Stimulated activated CD4-positive, alpha-beta T cell treated with anti-CD3 and anti-CD28 coated beads, Interleukin-4, amount 100 ng/mL, for 4 hours (primary cell): ENCODE measurements at places on chromosomes 4 and X.

GRCh38 chr4:27066591-27066990, 205.9 kb downstream of the STIM2 start:
- no peak for DNase-seq

- DNase-seq = no peak
These were observed 80.8 kb downstream of the ANKRD50 start for GRCh38 chr4:124631760-124632159.

DNA sequence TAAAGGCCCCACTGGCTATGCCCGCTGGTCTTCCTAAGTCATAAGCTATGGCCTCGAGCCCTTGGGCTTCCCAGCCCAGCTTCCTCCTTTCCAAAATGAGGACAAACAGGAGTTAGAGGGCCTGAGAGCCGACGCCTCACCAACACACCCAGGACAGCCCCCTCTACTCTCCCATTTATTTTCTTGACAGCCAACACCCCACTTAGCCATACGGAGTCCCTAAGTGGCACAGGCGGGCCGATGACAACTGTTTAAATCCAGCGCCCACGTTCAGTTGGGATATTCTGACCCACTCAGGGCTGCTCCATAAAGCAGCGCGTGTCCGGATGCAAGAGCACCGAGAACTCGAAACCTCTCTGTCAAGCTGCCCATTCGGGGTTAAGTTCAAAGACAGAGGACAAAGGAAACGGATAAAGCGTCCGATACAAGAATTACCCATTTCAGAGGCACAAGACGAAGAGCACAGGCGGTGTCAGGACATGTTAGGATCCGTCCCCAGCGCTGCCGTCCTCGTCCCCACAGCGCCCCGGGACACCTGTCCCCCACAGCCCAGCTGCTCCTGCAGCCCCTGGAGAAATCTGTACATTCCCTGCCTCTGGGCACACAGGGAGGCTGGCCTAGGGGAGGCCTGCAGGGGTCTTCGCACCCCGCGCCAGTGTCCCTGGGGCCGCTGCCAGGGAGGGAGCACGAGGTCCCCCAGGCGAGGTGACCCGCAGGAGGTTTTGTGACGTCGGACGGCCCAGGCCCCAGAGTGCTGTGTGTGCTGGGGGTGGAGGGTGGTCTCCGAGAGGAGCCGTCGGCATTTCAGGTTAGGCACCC, 1.2 kb downstream of the PRKX start:
- DNase-seq = no peak

DNA sequence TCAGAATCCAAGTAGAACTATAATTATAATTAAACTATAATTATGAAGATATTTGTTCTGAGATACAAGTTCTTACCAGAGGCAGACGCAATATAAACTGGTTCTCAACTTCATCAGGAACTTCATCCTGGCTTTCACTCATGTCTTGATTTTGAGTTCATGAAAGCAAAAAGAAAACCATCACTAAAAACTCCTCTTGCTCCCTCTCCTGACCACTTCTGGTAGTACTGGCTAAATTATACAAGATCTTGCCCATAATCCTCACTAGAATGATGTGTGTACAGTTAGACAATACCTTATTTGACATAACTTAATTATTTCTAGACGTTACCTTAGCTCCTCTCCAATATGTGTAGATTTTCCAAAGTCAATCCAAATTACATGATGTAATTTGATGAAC, 3.7 kb downstream of the TAF7L start:
- no peak for DNase-seq

- no peak for DNase-seq
These were observed 2.6 kb downstream of the TMEM35A start for GRCh38 chrX:101081231-101081630.

- DNase-seq = no peak
These were observed 6.8 kb upstream of the ANOS1 start for GRCh38 chrX:8738588-8739189.

DNA sequence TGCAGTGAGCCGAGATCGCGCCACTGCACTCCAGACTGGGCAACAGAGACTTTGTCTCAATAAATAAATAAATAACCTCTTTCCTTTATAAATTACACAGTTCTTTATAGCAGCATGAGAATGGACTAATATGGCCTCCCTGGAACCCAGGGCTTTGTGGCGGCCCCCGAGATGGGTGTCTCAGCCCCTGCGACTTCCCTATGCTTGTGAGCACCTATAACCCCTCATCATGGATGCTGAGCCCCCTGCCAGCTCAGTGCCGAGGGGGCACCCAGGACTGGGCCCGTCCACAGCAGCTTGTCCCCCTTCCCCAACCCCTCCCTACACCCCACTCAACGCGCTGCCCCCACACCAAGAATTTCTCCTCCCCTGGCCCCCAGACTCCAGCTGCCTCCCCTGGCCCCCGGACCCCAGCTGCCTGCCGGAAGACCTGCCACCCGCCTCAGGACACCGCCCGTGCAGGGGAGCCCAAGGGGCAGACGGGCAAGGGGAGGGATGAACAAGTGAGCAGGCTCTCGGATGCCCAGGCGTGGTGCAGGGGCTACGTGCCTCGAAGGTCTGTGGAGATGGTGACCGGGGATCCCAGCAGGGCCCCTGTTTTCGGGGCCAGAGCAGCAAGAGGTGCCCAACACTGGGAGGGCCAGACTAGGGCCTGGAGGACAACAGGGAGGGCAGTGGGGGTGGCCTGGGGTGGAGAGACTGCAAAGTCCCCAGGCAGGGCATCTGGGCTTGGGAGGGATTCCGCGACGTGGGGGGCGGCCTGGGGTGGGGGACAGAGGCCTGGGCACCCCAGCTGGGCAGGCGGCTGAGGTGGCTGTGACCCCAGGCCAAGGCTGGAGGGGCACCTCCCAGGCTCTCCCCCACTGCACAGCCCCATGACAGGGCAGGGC, 74.0 kb downstream of the FAM53A start:
- no peak for DNase-seq

DNA sequence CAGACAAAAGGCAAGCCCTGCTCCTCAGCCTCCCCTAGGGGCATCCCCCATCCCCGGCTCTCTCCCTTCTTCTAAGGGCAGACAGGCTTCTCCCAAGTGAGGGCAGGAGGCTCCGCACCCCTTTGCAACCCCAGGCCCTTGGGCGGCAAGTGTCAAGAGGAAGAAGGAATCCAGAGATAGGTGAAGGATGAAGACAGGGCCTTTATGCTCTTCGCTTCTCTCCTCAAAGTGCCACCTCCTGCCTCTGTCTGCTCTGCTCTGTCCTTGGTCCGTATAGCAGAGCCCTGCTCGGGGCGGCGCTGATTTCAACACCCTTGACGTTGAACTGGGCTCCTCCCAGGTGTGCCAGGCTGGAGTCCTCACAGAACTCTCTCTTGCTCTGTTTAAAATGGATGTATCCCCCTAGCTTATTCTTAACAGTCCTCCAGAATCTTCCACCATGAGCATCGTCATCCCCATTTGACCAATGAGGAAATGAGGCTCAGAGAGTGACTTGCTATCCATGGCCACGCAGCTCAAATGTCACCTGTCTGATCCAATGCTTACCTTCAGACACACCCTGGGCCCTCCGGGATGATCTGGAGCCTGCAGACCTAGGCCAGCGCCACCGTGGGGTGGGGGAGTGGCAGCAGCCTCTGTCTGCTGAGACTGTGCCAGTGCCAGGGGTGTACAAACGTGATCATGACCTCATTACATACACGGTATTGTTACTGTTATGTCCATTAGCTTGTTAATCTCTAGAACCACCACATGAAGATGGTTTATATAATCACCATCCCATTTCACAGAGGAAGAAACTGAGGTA, 99.8 kb downstream of the PHKA2 start:
- no peak for DNase-seq
